Aorta (tissue), 5 donors: ENCODE measurements at places on chromosomes 5 and 9. TPM values are rescaled to one million over a fixed set of nuclear protein-coding genes. Genes with fewer than 3 reads are reported as not detected.

Gene MUSK
- total RNA-seq, result 1.6 TPM

Gene CDKN2B
- 4.5 TPM for total RNA-seq

Gene GLRA1
- total RNA-seq, result not detected

Gene BARHL1
- total RNA-seq, result not detected

Gene ALDH7A1
- total RNA-seq, result 25.3 TPM

Gene PAPPA
- 13.2 TPM for total RNA-seq

Gene RBM27
- 24.9 TPM for total RNA-seq

Gene PRDM9
- not detected for total RNA-seq

Gene NUTM2F
- not detected for total RNA-seq

Gene PCDHA10
- total RNA-seq, result 0.69 TPM

Gene SHOC1
- total RNA-seq, result 0.15 TPM

Gene FOXI1
- total RNA-seq, result not detected

GRCh38 chr9:115877852-115878438 is 275.6 kb upstream of the PAPPA start:
- H3K4me3 ChIP-seq, result no peak overlapping the region
- no peak overlapping the region for H3K27ac ChIP-seq
- H3K27me3 ChIP-seq, result no peaks in the 10 kb centered on the region
- H3K36me3 ChIP-seq, result no peaks in the 10 kb centered on the region

DNA sequence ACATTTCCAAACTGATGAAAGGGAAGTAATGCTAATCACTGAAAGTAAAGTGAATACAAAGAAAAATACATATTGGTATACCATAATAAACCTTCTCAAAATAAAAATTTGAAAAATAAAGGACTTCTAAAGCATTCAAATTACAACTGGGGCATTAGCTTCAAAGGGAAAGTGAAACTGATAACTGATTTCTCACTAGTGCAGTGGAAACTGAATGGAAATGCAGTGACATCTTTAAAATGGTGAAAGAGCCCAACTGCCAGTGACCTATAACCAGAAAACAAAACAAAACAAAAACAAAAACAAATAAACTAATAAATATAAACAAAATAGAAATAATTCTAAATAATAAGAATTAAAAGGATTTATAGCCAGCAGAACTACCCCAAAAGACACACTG is 297.5 kb upstream of the GRIN3A start:
- no peak overlapping the region for H3K27ac ChIP-seq
- no peaks in the 10 kb centered on the region for H3K36me3 ChIP-seq
- no peaks in the 10 kb centered on the region for H3K4me1 ChIP-seq
- no peak overlapping the region for H3K4me3 ChIP-seq

- H3K4me3 ChIP-seq, result no peak overlapping the region
- no peak for DNase-seq
- H3K27ac ChIP-seq, result no peak overlapping the region
- no peaks in the 10 kb centered on the region for H3K4me1 ChIP-seq
Observed at GRCh38 chr5:163727028-163727427, 221.6 kb downstream of the MAT2B start.

- no peak overlapping the region for H3K27ac ChIP-seq
- no peaks in the 10 kb centered on the region for H3K27me3 ChIP-seq
- peak; percentile 75 for DNase-seq
- H3K36me3 ChIP-seq, result no peaks in the 10 kb centered on the region
Observed at GRCh38 chr5:134451936-134452505, 40.3 kb upstream of the CDKN2AIPNL start.

GRCh38 chr9:100445161-100445902 is 18.4 kb downstream of the MSANTD3 start:
- no peak overlapping the region for H3K27ac ChIP-seq
- H3K36me3 ChIP-seq, result no peaks in the 10 kb centered on the region
- DNase-seq, result no peak

DNA sequence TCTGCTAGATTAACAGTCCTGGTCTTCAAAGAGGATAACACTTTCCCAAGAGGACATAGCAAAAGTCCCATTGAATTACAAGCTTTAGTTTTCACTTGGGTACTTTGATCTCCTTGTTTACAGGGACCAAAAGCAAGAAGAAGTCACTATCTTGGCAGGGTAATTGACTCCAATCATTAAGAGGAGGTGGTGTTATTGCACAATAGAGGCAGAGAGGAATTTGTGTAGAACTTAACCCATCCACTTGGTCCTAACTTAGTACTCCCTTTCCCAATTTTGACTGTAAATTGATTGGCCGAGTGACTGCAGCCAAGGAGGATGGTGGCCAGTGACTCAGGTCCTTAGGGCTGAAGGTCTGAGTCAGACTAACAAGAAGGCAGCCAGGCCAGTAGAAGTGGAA is 9.3 kb upstream of the TRPC7 start:
- no peaks in the 10 kb centered on the region for H3K36me3 ChIP-seq
- H3K4me1 ChIP-seq, result no peaks in the 10 kb centered on the region
- no peak overlapping the region for H3K27ac ChIP-seq
- H3K4me3 ChIP-seq, result no peak overlapping the region
- DNase-seq, result no peak

GRCh38 chr5:147407094-147407681 is 102.7 kb downstream of the DPYSL3 start:
- H3K4me3 ChIP-seq, result no peak overlapping the region
- no peaks in the 10 kb centered on the region for H3K36me3 ChIP-seq

- no peak overlapping the region for H3K27ac ChIP-seq
- H3K27me3 ChIP-seq, result no peaks in the 10 kb centered on the region
- no peaks in the 10 kb centered on the region for H3K36me3 ChIP-seq
- H3K4me1 ChIP-seq, result no peaks in the 10 kb centered on the region
- no peak overlapping the region for H3K4me3 ChIP-seq
- DNase-seq, result no peak
Observed at GRCh38 chr5:175826980-175827379, 44.4 kb upstream of the CPLX2 start.

- H3K27ac ChIP-seq, result no peak overlapping the region
- no peaks in the 10 kb centered on the region for H3K4me1 ChIP-seq
- no peaks in the 10 kb centered on the region for H3K36me3 ChIP-seq
- no peaks in the 10 kb centered on the region for H3K27me3 ChIP-seq
- DNase-seq, result no peak
Observed at GRCh38 chr5:10660720-10661387, 97.0 kb downstream of the ANKRD33B start.

GRCh38 chr9:8604201-8604600 is 804.6 kb upstream of the DMAC1 start:
- H3K4me1 ChIP-seq, result peaks cover 3% of the 10 kb centered on the region
- DNase-seq, result no peak
- H3K27me3 ChIP-seq, result no peaks in the 10 kb centered on the region
- H3K36me3 ChIP-seq, result no peaks in the 10 kb centered on the region

- no peaks in the 10 kb centered on the region for H3K27me3 ChIP-seq
- no peak within 1 kb of the TSS for H3K4me3 ChIP-seq
- no peaks in the 10 kb centered on the region for H3K36me3 ChIP-seq
Observed at GRCh38 chr5:139383275-139383992, at the start of gene SLC23A1. Gene SLC23A1 (minus strand): TSS chr5:139383297. CDS start chr5:139383253, 44 bp downstream.

GRCh38 chr5:180648658-180649296 is 623 bp downstream of the FLT4 start:
- H3K27me3 ChIP-seq, result no peaks in the 10 kb centered on the region
- no peaks in the 10 kb centered on the region for H3K36me3 ChIP-seq
- H3K4me1 ChIP-seq, result no peaks in the 10 kb centered on the region
- DNase-seq, result no peak
- H3K4me3 ChIP-seq, result no peak overlapping the region

GRCh38 chr9:26339796-26340195 is 552.8 kb downstream of the CAAP1 start:
- H3K4me3 ChIP-seq, result no peak overlapping the region
- no peak for DNase-seq
- no peaks in the 10 kb centered on the region for H3K27me3 ChIP-seq
- H3K36me3 ChIP-seq, result no peaks in the 10 kb centered on the region
- no peak overlapping the region for H3K27ac ChIP-seq

DNA sequence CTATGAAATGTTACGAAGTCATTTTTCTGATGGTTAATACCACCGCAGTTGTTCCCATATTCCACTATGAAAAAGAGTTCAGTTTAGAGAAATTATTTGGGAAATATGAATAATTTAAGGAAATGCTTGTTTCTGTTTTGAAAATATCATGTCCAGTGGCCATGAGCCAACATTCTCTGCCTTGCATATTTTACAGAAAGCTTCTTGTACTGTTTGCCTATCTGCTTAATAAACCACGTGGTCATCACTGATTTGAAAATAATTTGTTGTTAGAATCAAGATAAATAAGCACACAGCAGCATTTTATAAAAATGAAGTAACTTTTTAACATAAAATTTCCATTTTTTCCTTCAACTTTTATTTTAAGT is 381.5 kb upstream of the CDH18 start:
- no peaks in the 10 kb centered on the region for H3K36me3 ChIP-seq
- no peak for DNase-seq
- no peak overlapping the region for H3K27ac ChIP-seq
- no peaks in the 10 kb centered on the region for H3K27me3 ChIP-seq

DNA sequence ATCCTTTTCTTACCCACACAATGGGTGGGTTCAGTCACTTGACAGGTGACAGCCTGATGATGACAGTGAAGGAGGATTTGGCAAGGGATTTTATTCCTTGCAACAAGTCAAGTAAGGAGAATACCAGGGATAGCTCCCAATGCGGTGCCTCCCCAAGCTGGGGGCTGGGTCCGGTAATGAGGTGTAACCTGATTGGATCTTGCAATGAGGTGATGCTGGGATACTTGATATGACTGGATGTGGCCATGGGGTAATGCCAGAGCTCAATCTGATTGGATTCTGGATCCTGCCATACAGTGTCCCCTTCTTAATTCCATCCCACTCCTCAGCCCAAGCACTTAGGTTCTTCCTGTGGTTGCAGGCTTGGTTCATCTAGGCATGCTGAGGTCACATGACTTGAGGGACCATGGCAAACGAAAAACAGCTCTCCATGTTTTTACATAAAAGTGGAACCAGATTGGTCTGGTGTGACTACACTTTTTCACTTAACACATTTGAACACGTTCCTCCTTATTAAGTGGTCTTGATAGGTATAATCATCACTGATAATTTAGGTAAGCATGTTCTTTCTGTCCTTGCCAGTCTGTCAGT is 181.1 kb downstream of the PDZD2 start:
- no peaks in the 10 kb centered on the region for H3K4me1 ChIP-seq
- no peak for DNase-seq
- no peaks in the 10 kb centered on the region for H3K36me3 ChIP-seq

GRCh38 chr9:123361731-123362510 is 5.9 kb downstream of the CRB2 start:
- H3K27me3 ChIP-seq, result no peaks in the 10 kb centered on the region
- no peak for DNase-seq
- H3K27ac ChIP-seq, result no peak overlapping the region
- no peaks in the 10 kb centered on the region for H3K4me1 ChIP-seq
- no peaks in the 10 kb centered on the region for H3K36me3 ChIP-seq

DNA sequence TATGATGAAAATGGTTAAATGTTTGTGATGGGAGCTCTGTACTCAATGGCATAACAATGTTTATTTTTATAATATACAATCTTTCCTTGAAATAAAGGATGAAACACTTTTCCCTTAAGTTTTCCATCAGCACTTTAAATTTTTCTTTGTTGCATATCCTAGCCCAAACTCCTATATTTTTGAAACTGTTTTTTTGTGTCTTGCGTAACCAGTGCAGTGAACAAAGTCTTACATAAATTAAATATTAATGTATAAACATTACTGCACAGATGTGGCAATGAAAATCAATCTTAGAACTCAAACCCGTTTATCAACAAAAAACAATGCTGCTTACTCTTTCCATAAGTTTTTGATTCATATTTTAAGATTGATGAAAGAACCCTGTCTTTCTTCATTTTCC is 34.1 kb upstream of the IL31RA start:
- H3K4me1 ChIP-seq, result no peaks in the 10 kb centered on the region
- H3K27ac ChIP-seq, result no peak overlapping the region

- no peaks in the 10 kb centered on the region for H3K4me1 ChIP-seq
- H3K27me3 ChIP-seq, result no peaks in the 10 kb centered on the region
- peak; percentile 37 for DNase-seq
Observed at GRCh38 chr9:135211524-135211890, 124.0 kb downstream of the OLFM1 start.

- DNase-seq, result no peak
- H3K4me3 ChIP-seq, result no peak overlapping the region
- H3K27ac ChIP-seq, result no peak overlapping the region
- no peaks in the 10 kb centered on the region for H3K27me3 ChIP-seq
- no peaks in the 10 kb centered on the region for H3K4me1 ChIP-seq
- H3K36me3 ChIP-seq, result no peaks in the 10 kb centered on the region
Observed at GRCh38 chr9:111427186-111427585, 57.0 kb downstream of the ECPAS start.

GRCh38 chr5:136677217-136677616 is 311.9 kb upstream of the TRPC7 start:
- H3K4me1 ChIP-seq, result no peaks in the 10 kb centered on the region
- H3K4me3 ChIP-seq, result no peak overlapping the region
- H3K36me3 ChIP-seq, result no peaks in the 10 kb centered on the region
- DNase-seq, result no peak

DNA sequence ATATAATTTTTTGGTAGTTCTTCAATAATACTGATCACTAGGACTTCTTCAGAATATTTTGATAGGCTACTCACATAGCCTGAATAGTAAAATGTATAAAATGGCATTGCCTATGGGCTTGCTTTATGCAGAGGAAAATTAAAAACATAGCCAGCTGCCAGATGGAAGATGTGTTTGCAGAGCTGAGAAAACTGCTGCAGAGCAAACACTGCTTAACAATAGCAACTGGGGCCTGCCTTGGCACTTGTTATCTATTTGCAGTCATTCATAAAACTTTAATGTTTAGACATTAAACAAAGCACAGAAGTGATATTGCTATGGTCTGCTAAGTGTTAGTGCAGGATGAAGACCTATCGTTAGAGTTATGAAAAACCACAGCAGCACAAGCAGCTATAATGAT is 151.5 kb upstream of the SMC2 start:
- H3K4me3 ChIP-seq, result no peak overlapping the region
- H3K4me1 ChIP-seq, result no peaks in the 10 kb centered on the region
- no peak for DNase-seq
- H3K27ac ChIP-seq, result no peak overlapping the region
- no peaks in the 10 kb centered on the region for H3K27me3 ChIP-seq

DNA sequence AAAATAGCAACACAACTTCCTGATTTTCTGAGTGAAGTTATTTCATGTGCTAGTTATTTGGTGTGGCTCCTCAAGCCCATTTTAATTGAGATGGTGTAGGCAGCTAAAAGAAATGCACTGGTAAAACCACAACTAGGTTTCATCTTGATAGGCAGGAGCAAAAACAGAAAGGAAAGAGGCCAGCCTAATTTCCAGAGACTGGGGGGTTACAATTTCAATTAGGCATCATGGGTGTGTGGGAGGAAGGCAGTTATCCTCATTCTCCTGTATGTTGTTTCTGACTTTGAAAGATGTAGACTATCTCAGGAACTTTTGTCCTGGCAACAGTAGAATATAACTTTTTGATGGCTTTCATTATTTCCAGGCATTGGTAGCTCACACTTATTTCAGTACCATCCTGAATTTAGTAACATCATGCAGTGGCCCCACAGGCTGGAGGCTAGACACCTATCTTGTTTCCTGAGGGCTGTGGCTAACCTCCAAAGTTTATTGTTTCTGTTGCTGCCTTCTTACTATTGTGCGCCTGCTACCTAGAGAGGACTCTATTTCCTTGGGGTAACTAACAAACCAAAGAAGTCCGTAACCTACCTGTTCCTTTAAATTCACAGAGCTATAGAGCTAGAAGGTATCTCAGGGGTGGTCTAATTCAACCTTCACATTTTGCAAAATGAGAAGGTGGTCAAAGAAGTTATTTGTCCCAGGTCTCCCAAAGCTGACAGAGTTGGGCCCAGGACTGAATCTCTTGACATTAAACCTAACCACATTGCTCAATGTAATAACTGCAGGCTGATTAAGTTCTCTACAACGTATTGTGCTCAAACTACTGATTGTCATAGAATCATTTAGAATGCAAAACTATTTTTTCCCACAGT is 42.4 kb downstream of the FYB1 start:
- H3K27ac ChIP-seq, result no peak overlapping the region
- no peak overlapping the region for H3K4me3 ChIP-seq
- no peak for DNase-seq
- no peaks in the 10 kb centered on the region for H3K4me1 ChIP-seq
- H3K27me3 ChIP-seq, result no peaks in the 10 kb centered on the region
